ENCODE measurements at places on chromosomes 6 and 20.

GRCh38 chr6:170440437-170440836 is 112.7 kb downstream of the PSMB1 start:
- no peak for DNase-seq

DNA sequence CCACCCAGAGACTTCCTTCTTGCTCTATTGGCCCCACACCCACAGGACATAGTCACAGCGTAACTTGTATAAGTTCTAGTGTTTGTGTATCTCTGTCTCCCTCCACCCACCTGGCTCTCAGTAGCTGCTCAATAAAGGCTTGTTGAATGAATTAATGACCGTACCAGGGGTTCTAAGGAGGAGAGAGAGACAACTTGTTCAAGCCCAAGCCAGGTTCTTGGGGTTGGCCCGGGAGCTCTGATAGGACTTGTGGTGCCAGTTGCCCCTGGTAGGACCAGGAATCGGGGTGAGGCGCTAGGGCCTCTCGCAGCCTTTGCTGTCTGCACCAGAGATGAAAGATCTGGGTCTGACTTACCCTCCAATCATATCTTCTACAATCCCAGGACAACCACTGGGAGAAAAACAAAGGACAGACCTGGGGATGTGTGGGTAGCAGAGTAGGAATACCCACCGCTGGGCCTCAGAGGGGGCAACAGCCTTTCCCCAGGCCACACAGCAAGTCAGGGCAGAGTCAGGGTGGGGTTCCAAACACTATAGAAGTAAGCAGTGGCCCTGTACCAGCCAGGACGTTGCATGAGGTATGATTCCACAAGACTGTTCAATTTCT is 5.3 kb upstream of the TGM2 start:
- DNase-seq: no peak

DNA sequence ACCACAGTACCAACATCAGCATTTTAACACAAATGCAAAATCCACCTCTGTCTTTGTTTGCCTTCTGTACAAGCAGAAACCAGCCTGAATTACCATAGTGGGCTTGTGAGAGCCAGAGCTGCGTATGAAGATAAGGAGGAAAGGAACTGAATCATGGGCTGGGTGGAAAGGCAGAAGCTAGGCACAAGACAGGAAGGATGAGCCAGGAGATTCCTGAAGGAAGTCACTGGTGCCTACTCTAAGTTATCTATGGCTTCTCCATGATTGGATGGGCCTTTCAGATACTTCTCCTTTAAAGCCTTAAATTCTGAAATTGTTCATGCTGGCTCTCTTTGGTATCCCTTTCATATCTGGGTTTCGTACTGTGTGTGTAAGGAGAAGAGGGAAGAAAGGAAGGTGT is 140.6 kb downstream of the LCA5 start:
- no peak for DNase-seq

DNA sequence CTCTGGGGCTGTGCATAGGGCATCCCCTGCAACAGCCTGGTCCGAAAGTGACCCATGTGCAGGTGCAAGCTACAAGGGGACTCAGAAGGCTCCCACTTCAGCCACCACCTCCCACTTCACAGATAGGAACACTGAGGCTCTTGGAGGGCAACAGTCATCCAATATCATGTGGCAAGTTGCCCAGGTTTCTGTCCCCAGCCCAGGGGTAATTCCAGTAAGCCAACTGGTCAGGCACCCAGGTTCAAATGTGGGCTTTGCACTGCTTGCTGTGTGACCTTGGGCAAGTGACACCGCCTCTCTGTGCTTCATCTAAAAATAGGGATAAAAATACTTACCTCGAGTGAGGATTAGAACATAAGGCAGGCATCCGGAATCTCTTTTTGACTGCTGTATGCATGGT is 62.0 kb upstream of the SIRPA start:
- no peak for DNase-seq

DNA sequence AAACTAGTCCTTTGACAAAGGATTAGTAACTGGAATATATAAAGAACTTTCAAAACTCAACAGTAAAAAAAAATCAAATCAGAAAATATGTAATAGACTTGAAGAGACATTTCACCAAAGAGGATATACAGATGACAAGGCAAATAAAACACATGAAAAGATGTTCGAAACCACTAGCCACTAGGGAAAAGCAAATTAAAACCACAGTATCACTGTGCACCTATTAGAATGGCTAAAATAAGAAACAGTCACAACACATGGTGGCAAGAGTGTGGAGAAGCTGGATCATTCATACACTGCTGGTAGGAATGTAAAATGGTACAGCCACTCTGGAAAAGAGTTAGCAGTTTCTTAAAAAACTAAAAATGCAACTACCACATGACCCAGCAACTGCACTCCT is 14.9 kb downstream of the ZBTB2 start:
- no peak for DNase-seq

DNA sequence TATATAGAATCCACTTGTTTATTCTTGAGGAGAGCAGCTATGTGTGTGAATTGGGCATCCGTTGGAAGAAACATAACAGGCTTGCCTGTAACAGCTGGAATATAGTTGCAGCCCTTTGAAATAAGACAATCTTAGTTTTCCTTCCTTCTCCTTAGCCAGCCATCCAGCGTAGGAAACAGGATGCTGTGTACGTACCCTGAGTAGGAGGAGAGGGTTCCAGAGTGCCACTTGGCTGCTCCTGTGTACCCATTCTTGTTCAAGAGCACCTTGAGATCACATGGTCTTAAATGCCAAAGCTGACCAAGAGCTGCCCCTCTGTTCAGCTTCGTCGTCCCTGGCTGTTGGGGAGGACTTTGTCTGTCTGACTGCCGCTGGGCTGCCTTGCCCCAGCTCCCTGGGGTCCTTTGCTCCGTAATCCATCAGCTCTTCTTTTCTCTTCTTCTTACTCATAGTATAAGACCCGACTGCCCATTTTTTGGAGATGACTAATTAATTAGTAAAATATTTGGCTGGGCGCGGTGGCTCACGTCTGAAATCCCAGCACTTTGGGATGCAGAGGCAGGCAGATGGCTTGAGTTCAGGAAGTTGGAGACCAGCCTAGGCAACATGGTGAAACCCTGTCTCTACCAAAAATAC is 49.0 kb downstream of the RREB1 start:
- DNase-seq: no peak

GRCh38 chr6:86357877-86358276 is 579.5 kb upstream of the HTR1E start:
- no peak for DNase-seq

- DNase-seq: no peak
Measured at GRCh38 chr20:10430704-10431103, 3.3 kb downstream of the MKKS start.

DNA sequence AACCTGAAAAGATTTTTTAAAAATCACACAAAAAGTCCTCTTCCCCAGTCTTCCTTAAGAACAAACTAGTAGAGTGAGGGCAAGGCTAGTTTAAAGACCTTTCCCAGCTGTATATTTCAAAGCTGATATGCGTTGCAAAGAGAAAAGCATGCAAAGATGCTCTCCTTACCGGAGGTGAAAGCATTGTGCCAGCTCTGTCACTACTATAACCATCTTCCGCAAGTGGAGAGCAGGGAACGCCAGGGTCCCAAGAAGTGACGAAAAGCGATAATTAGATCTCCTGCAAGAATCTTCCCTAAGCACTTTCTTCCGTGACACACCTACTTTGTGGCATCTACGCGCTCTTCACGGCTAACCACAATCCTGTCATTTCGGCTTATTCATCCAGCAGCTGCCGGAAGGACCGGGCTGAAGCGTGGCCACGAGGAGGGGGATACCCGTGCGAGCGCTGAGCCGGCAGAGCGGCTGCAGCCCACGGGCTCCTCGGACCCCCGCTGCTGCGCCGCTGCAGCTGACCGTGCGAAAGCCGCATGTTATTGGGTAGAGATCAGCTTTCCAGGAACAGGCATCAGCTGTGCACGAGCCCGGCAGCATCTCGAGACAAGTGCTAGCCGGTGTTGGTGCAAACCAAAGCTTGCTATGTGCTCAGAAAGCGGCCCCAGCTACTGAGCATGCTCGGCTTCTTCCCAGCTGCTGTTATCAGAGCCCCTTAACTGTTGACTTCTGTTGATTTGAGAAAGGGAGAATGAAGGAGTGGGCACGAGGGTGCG is 57.2 kb upstream of the ARHGAP18 start:
- DNase-seq: peak; percentile 27

- no peak for DNase-seq
Measured at GRCh38 chr6:160765412-160765811, 63.4 kb downstream of the PLG start.

- DNase-seq: no peak
Measured at GRCh38 chr6:98380589-98380988, 453.8 kb upstream of the POU3F2 start.

GRCh38 chr6:24543683-24544082 is 48.9 kb downstream of the ALDH5A1 start:
- DNase-seq: no peak

DNA sequence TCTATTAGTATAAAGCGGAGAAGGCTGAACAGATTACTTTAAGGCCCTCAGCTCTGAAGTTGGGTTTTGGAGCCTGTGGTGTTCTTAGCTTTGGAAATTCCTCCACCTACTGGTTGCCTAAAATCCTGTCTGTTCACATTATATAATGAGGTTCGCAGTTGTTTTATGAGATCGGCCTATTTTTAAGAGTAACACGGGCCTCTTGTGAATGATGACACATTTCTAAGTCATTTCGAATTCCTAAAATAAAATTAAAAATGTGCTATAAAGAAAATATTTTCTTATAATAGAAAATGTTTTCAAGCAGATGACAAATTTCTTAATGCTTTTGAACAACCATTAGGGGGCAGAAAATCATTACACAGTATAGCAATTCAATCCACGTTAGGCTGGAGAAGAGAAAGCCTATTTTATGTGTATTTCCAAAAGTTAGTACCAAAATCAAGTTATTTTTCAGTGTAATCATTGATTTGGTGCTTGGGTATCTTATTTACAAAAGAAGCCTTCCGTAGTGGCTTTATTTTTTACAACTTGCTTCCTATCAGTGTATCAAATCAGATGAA is 15.8 kb upstream of the FAM8A1 start:
- DNase-seq: no peak

DNA sequence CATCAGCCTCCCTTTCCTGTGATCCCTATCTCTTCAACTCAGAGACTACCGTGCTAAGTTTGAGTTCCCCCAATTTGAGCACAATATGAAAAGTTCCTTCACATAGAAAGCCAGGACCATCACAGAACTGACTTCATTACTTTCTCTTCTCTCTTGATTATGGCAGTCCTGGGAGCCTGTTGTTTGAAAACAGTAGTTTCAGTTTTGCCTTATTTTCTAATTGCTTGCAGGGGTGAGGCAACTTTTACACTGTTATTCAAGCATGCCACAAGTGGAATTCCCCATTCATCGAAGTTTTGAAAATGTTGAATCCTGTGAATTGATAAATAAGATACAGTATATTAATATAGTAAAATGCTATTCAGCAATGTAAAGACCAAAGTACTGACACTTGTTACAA is 569.7 kb upstream of the MARCKS start:
- no peak for DNase-seq

GRCh38 chr20:34215711-34216381 is 25.4 kb upstream of the ASIP start:
- DNase-seq: peak; percentile 49

DNA sequence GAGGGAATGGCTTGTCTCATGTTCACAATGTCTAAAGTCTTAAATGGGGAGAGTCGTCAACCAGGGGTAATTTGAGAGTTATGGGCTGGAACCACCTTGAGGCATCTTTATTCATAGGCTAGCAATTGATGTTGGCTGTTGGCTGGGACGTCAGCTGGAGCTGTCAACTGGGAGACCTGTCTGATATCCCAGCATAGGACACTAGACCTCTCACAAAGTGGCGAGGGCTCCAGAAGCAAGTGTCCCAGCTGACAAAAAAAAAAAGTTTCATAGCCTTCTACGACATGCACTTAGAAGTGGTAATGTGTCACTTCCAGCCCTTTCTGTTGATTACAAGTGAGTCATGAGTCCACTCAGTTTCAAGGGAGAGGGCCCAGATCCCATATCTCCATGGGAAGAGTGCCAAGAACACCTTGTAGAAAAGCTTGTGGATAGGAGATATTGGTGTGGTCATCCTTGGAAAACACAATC is 278.0 kb downstream of the ESR1 start:
- DNase-seq: no peak

- no peak for DNase-seq
Measured at GRCh38 chr20:416950-417800, 9.1 kb downstream of the RBCK1 start.

GRCh38 chr6:116003668-116004067 is 57.0 kb downstream of the FRK start:
- no peak for DNase-seq

GRCh38 chr6:161349886-161350285 is 76.0 kb upstream of the AGPAT4 start:
- DNase-seq: no peak

DNA sequence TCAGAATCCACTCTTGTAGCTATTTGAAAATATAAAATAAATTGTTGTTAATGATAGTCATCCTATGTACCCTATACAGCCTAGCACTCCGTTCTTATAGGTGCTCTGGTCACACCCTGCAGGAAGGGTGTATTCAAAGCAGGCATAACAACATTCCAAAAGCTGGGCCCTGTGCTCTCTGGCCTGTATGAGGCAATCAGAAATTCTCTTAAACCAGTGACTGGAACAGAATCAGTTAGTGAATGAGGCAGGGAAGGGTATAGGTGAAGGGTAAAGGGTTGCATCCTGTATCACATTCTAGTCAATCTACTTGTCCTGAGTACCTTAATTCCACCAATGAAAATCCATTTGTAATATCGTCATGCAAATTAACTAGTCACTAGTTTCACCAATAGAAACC is 154.5 kb upstream of the ZNF217 start:
- DNase-seq: no peak

DNA sequence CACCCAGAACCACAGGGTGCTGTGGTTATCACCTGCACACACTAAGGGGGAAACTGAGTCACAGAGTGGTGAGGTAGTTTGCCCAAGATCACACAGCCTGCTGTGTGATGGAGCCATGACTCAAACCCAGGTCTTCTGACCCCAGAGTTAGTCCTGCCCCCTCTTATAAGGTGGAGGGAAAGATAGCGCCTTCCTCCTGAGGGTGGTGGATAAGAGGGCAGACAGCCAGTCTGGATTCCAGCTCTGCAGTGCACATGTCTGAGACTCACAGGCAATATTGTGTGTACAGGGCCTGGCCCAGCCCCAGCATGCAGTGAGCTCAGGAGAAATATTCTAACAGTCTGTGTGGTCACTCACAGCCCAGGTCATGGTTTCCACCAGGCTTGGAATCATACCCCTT is 393.7 kb downstream of the CDH4 start:
- no peak for DNase-seq
